PC-9 (cell line): ENCODE measurements at places on chromosomes 7 and 10.

GRCh38 chr7:83970081-83970480 is 224.5 kb downstream of the SEMA3A start:
- no peak for DNase-seq

DNA sequence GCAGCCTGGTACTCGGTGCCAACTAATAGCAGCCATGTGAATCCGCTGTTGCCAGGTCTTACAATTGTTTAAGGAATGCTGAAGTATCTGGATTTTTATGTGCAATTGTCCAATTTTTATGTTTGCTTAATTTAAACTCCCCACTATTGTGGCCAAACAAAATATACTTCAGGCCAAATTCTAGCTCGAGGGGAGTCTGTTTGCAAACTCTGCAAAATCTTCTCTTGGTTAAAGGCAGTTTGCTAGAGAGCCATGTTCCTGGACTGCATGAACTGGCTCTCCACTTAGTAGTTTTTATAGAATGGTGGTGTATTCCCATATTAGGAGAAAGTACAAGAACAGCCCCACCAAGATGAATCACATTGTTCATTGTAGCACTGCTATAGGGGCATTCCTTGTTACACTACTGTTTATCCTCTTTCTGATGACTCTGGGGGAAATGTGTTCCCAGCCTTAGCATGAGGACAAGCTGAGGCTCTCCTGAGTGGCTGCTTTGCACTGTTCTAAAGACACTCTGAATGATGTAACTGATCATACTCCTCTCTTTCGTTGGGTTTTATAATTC is 178.0 kb upstream of the GLI3 start:
- no peak for DNase-seq

DNA sequence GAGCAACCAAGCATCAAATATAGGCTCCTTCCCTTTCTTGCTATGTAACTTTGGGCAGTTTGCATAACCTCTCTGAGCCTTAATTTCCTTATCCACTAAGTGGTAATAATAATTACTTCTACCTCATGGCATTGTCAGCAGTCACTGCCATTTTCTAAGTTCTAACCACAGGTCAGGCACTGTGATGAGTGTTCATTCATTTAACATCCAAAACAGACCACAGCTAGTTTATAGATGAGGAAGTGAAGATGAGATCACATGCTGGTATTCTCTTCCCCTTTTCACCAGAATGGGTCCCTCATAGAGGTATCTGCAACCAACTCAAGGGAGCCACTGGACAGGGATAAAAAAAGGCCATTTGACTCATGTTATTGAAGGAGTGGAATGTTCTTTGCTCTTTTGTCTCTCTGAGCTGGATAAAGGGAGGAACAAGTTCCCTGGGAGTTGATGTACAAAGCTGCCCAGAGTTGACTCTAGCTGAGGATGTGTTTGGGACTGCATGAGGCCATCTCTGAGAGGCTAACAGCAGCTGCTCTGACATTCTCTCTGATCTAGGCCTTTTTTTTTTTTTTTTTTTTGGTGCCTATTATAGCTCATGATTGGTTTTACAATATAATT is 65.0 kb downstream of the DNAJC12 start:
- no peak for DNase-seq

DNA sequence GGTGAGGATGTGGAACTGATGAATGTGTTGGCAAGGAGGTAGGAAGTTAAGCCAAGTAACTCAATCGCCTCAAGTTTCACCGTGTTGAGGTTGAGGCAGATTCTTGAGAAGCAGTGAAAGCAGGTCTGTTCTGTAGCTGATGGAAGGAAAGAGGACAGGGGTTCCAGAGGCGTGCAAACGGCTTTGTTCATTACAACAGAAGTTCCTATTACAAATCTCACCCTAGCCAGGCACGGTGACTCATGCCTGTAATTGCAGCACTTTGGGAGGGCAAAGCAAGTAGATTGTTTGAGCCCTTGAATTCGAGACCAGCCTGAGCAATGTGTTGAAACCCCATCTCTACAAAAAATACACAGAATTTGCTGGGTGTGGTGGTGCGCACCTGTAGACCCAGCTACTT is 36.9 kb upstream of the PTF1A start:
- DNase-seq = no peak

- no peak for DNase-seq
Observed at GRCh38 chr7:158050441-158050977, 537.1 kb downstream of the PTPRN2 start.

DNA sequence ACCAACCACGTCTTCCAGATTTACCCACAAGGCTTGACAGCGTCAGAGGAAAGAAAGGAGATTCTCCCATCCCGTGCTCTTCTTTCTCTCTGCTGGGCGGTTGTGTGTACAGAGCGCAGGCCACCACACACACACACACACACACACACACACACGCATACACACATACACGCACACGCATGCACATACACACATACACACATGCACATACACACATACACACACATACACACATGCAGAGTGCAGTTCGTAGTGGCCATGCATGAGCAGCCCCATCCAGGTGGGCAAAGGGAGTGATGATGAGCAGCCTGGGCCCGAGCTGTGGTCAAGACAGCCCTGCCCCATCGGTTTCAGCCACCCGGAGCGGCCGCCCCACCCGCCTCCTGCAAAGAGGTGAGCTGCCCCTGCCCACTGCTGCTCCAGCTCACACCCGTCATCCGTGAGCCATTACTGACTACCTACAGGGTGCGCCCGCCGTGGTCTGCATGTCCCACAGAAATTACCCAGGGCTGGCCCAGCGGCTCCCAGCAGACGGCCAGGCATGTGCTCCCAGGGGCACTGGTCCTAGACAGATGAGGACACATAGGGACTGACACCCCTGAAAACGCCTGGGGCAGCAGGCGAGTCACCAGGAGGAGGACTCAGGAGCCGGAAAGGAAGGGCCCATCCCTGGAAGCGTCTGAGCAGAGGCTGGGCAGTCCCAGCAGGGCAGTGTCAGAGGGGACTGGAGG is 69.6 kb downstream of the ASB13 start:
- DNase-seq = peak; percentile 62

- DNase-seq = no peak
Observed at GRCh38 chr10:100969187-100970075, at the start of gene SEMA4G. Gene SEMA4G, plus strand, starts transcription at chr10:100969504. Its CDS starts 3,409 bp downstream, at chr10:100972913.

- no peak for DNase-seq
Observed at GRCh38 chr7:132805766-132806165, 229.5 kb upstream of the PLXNA4 start.

DNA sequence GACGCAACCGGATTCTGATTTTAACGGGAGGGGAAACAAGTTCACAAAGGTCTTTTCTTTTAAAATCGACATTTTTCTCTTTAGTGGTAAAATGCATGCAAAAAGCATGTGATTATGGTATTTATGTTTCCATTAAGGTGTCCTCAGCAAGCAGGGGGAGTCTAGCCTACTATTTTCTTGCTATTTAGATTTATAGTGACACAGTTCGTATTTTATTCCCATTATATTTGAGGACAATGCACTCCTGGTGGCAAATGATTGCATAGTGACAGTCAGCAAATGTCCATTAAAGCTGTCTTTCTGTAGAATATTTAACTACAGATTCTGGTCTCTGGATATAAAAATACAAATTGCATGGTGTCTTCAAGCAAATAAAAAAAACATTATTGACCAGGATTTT is 554.2 kb downstream of the PARD3 start:
- DNase-seq = no peak

DNA sequence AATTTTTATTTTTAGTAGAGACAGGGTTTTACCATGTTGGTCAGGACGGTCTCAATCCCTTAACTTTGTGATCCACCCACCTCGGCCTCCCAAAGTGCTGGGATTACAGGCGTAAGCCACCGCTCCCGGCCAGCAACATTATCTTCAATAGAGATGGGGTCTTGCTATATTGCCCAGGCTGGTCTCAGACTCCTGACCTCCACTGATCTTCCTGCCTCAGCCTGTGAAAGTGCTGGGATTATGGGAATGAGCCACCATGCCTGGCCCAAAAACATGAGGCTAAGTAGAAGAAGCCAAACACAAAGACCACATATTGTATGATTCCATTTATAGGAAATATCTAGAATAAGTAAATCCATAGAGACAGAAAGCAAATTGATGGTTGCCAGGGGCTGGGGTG is 19.1 kb upstream of the CYTH3 start:
- DNase-seq = no peak

DNA sequence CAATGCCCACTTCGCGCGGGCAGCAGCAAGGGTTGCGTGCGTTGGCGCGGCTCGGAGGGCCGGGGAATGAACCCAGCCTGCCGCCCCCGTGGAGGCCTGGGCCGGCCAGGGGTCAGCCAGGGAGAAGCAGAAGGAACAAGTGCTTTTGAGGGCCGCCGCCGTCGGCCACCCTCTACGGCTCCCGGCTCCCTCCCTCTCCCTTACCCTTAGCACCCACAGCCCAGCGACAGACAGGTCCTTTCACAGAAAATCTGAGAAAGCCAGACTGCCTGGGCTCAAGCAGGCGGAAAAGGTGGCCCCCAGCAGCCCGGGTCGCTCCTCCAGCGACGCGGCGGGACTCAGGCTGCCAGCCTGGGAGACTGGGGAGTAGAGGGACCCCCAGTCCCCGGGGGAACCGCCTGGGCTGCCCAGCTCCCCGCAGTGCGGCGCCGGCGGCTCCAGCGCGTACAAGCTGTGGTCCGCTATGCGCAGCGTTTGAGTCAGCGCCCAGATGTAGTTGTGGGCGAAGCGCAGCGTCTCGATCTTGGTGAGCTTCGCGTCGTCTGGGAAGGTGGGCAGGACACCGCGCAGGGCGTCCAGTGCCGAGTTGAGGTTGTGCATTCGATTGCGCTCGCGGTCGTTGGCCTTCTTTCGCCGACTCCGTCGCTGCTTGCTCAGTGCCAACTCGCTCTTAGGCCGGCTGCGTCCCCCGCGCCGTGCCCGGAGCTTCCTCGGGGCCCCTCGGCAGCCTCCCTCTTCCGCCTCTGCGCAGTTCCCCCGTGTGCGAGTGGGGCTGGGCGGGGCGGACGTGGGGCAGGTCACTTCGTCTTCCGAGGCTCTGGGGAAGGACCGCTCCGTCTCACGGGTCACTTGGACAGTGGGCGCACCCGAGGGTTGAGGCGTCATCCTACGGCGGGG is 815 bp downstream of the NEUROG3 start:
- DNase-seq = no peak

GRCh38 chr7:33310546-33310945 is 181.2 kb downstream of the BBS9 start:
- DNase-seq = peak; percentile 44

- DNase-seq = no peak
Observed at GRCh38 chr7:117113871-117114270, 160.6 kb downstream of the ST7 start.

DNA sequence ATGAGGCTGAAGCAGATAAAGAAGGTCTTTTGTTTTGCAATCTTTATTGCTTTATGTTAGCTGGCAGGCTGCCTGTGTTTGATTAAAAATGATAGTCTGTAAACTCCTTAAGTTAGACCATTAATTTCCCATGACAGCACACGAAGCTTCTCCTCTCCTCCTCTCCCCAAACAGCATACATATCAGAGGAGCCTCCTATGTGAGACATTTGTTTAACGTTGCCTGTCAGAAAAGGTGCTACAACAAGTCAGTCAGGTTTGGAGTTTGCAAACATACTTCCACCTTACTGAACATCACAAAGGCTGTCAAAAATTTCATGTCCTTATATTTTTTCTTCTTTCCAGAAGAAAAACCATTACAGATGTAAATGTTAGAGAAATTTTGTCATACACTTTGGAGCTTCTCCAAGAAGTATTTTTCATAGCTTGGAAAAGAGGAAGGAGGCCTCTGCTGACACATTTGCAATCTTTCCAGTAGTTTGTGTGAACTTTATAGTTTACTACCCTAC is 393.1 kb downstream of the EXOC4 start:
- no peak for DNase-seq
